ENCODE measurements at places on chromosomes 5 and 9.

DNA sequence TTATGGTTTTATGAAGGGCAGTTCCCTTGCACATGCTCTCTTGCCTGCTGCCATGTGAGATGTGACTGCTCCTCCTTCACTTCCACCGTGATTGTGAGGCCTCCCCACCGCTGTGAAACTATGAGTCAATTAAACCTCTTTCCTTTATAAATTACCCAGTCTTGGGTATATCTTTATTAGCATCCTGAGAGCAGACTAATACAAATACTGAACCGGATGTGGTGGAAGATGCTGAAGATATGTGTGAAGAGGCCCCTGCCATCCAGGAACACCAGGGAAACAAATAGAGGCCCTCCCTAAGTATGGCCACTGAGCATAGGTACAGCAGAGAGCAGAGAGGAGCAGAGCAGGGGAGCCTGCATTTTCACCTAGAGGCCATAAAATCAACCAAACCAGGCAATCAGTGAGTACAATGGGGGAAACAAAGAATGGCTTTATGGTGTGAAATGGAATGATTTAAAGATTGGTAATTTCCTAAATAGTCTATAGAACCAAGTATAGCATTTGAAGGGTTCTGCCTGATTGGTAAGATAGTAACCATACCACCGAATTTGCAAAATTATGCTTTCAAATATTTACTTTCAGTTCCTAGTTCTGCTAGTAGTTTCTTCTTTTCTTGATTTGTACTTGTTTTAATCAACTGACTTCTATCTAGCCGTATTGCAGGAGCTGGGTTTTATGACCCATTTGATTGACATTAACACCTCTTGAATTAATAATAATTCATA lies 421.6 kb downstream of the IRX1 start:
- no peak for DNase-seq

DNA sequence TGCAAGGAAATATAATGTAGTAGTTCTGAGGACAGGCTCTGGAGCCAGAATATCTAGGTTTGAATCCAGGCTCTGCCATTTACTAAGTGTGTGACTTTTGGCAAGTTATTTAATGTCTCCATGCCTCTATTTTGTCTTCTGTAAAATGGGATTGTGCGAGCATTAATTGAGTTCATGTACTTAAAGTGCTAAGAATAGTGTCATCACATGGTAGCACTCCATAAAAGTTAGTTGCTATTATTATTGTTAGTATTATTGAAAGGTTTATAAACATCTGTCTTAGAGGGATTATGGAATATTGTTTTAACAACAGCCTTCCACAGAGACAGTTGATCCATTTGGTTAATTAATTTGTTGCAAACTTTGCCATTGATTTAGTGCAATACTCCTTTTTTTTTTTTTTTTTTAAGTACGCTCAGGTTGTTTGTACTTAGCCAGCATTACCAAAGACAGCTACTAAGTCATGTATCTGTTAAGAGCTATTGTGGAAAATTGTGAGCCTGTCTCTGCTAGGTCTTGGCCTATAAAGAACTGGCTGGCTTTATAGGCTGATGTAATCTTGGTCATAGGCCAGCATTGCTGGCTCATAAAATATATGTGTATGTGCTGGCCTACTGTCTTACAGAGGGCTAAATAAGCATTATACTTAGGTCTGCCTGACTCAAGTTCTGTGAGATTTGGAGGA lies 174.7 kb downstream of the WDR70 start:
- no peak for DNase-seq

- no peak for DNase-seq
Observed at GRCh38 chr5:82644766-82645165, 366.6 kb upstream of the RPS23 start.

- DNase-seq: no peak
Observed at GRCh38 chr5:79851391-79851863, 139.6 kb downstream of the MTX3 start.

Measured in cerebellar nuclear complex (tissue), 1 donor.